Neural progenitor cell (in vitro differentiated cells): ENCODE measurements at places on chromosomes 7 and 10. TPM values are rescaled to one million over a fixed set of nuclear protein-coding genes. Genes with fewer than 3 reads are reported as not detected.

DNA sequence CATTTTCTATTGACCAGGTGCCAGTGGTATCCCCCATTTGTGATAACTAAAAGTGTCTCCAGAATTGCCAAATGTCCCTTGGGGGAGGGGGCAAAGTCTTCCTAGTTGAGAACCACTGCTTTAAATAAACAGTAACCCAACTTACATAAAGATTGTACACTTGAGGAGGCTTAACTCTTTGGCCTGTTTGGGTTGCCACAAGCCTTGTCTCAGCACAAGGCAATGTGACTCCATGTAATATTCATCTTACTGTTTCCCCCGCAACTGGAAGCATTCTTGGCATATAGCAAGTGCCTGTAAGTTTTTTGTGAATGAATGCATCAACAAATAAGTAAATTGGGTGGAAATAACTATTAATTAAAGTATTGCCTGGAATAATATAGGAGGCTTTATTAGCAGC, 108.3 kb downstream of the ANK3 start:
- no peak overlapping the region for H3K4me3 ChIP-seq
- H3K4me1 ChIP-seq, result peaks cover 13% of the 10 kb centered on the region
- H3K27me3 ChIP-seq, result no peaks in the 10 kb centered on the region
- DNase-seq, result no peak
- no peak overlapping the region for H3K27ac ChIP-seq
- H3K36me3 ChIP-seq, result no peaks in the 10 kb centered on the region

The PIK3AP1 gene
- total RNA-seq, result 1.7 and 3.8 TPM in 2 replicates

The AP4M1 gene
- total RNA-seq, result 15.3 and 15.4 TPM in 2 replicates

The EFCAB10 gene
- 1.1 and 5.0 TPM in 2 replicates for total RNA-seq

DNA sequence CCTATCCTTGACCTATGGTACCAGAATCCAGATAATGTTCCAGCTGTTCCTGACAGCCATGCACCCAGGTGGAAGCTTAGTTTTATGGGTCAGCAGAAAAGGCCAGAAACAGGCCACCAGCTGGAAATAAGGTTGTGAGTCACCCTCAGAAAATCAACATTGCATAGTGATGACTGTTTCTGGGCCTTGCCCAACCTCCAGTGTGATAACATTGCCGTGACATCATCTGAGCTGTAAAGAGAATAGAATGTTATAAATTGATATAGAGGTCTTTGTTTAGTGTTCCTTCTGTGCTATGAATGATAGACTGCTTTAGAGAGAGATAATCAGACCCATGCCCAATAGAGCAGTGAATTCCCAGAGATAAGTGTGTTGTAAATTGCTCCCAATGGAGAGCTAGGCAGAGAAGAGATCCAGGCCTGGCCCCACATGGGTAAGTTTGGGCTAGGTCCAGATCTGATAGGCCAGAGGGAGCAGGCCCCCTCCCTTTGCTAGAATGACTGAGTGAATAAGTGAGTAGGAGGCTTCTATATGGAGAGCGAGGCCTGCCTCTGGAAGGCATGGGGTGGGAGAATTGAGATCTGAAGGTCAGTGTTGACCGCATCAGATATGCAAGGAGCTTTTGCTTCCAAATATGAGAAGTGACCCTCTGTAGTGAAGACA, 14.2 kb upstream of the HPS1 start:
- H3K4me1 ChIP-seq, result peaks cover 22% of the 10 kb centered on the region
- no peak overlapping the region for H3K27ac ChIP-seq
- H3K36me3 ChIP-seq, result no peaks in the 10 kb centered on the region

GRCh38 chr10:100715101-100715444, 30.3 kb upstream of the PAX2 start:
- peaks cover 100% of the 10 kb centered on the region for H3K27me3 ChIP-seq
- no peak for DNase-seq
- no peak overlapping the region for H3K27ac ChIP-seq
- no peaks in the 10 kb centered on the region for H3K36me3 ChIP-seq
- H3K4me3 ChIP-seq, result peak overlapping the region; percentile 48

The CYP26C1 gene
- total RNA-seq, result 0.04 and 0.22 TPM in 2 replicates

GRCh38 chr7:91847876-91848588, 32.5 kb downstream of the MTERF1 start:
- H3K4me1 ChIP-seq, result peaks cover 25% of the 10 kb centered on the region
- peak overlapping the region; percentile 18 for H3K4me3 ChIP-seq
- H3K36me3 ChIP-seq, result no peaks in the 10 kb centered on the region
- H3K27me3 ChIP-seq, result no peaks in the 10 kb centered on the region

DNA sequence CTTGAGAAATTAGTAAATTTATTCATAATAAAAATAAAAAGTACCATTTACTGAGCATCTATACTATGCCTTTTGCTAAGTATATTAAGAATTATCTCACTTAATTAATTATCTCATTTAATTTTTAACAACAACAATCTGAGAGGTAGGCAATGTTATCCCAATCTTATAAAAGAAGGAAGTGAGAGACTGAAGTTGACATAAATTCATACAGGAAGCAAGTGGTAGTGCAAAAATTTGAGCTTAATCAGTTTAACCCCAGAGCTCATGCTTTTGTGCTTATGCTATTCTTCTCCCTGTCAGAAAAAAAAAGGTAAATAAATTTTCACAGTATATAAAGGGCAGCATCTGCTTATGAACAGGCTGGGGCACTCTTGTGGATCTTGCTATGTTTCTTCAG, 2.7 kb upstream of the LIPF start:
- H3K36me3 ChIP-seq, result no peaks in the 10 kb centered on the region
- no peak for DNase-seq
- H3K27me3 ChIP-seq, result no peaks in the 10 kb centered on the region
- no peak overlapping the region for H3K4me3 ChIP-seq
- no peaks in the 10 kb centered on the region for H3K4me1 ChIP-seq

The CHAT gene
- total RNA-seq, result not detected in 2 replicates

The LRGUK gene
- total RNA-seq, result 1.1 and 1.4 TPM in 2 replicates

- H3K4me1 ChIP-seq, result peaks cover 26% of the 10 kb centered on the region
- DNase-seq, result no peak
- no peaks in the 10 kb centered on the region for H3K36me3 ChIP-seq
- H3K4me3 ChIP-seq, result no peak overlapping the region
These were observed 5.1 kb downstream of the GNA12 start for GRCh38 chr7:2838873-2839578.

GRCh38 chr7:31091924-31092434, 39.9 kb downstream of the ADCYAP1R1 start:
- H3K4me1 ChIP-seq, result peaks cover 10% of the 10 kb centered on the region
- peaks cover 4% of the 10 kb centered on the region for H3K27me3 ChIP-seq
- no peak overlapping the region for H3K4me3 ChIP-seq
- H3K36me3 ChIP-seq, result no peaks in the 10 kb centered on the region

DNA sequence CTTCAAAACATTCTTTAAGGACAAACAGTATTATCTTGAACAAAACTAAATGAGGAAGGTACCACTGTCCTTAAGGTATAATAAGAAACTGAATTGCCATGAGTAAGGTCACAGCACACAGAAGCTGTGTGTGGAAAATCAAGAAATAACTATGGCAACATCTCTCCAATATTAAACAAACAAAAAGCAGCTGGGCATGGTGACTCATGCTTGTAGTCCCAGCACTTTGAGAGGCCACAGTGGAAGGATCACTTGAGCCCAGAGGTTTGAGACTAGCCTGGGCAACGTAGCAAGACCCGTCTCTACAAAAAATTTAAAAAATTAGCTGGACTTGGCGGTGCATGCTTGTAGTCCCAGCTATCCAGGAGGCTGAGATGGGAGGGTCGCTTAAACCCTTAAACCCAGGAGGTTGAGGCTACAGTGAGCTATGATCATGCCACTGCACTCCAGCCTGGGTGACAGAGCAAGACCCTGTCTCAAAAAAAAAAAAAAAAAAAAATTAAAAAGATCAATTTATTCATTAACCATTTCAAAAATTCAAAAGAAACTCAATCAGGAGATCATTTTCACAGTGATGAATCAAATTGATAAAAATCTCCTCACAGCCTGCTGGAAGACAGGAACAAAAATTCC, 195.4 kb downstream of the SKIDA1 start:
- no peaks in the 10 kb centered on the region for H3K27me3 ChIP-seq
- no peak overlapping the region for H3K4me3 ChIP-seq
- no peaks in the 10 kb centered on the region for H3K36me3 ChIP-seq

DNA sequence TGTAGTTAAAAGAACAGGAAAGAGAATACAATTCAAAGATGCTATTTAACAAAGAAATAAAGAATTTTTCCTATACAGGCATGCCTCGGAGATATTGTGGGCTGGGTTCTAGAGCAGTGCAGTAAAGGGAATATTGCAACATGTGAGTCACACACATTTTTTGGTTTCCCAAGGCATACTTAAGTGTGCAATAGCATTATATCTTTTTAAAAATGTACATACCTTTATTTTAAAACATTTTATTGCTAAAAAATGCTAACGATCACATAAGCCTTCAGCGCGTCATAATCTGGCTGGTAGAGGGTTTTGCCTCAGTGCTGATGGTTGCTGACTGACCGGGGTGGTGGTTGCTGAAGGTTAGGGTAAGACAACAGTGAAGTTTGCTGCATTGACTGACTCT, 54.4 kb downstream of the ESYT2 start:
- H3K27ac ChIP-seq, result no peak overlapping the region
- peaks cover 4% of the 10 kb centered on the region for H3K36me3 ChIP-seq
- no peak for DNase-seq
- H3K4me1 ChIP-seq, result no peaks in the 10 kb centered on the region
- H3K4me3 ChIP-seq, result no peak overlapping the region

GRCh38 chr7:52635021-52635420, 400.4 kb upstream of the POM121L12 start:
- H3K27ac ChIP-seq, result no peak overlapping the region
- no peak overlapping the region for H3K4me3 ChIP-seq
- H3K27me3 ChIP-seq, result no peaks in the 10 kb centered on the region
- H3K36me3 ChIP-seq, result no peaks in the 10 kb centered on the region

- no peak for DNase-seq
- no peaks in the 10 kb centered on the region for H3K27me3 ChIP-seq
- no peak overlapping the region for H3K4me3 ChIP-seq
These were observed 36.8 kb downstream of the AFAP1L2 start for GRCh38 chr10:114367351-114368056.

The LRRC61 gene
- total RNA-seq, result 2.0 and 14.3 TPM in 2 replicates

The ZPBP gene
- not detected in 2 replicates for total RNA-seq

DNA sequence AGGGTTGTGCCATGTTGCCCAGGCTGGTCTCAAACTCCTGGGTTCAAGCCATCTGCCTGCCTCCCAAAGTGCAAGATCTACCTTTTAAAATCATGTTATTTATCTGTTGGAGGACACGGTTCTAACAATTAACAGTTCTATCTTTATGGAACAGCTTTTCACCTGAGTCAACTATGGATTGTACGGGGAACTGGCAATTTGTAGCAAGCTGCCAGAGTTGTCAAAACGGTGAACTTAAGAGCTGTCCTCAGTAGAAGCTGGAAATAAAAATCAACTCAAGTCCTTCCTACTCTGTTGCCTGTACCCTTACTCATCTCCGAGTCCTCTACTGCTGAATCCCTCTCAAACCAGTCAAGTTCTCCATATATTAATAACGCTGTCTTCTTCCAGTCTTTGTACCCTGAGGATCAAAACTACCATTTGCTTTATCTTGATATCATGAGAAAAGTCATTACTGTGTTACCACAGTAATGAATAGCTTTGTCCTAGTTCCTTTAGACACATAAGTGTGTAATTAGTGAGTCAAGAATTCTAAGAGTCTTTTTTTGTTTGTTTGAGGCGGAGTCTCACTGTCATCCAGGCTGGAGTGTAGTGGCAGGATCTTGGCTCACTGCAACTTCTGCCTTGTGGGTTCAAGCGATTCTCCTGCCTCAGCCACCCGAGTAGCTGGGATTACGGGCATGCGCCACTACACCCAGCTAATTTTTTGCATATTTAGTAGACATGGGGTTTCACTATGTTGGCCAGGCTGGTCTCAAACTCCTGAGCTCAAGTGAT, 28.2 kb downstream of the HBP1 start:
- no peak overlapping the region for H3K27ac ChIP-seq
- no peak overlapping the region for H3K4me3 ChIP-seq
- no peak for DNase-seq
- no peaks in the 10 kb centered on the region for H3K27me3 ChIP-seq
- no peaks in the 10 kb centered on the region for H3K4me1 ChIP-seq

GRCh38 chr10:11191190-11191589, 173.5 kb downstream of the CELF2 start:
- no peaks in the 10 kb centered on the region for H3K27me3 ChIP-seq
- H3K36me3 ChIP-seq, result no peaks in the 10 kb centered on the region
- no peak overlapping the region for H3K4me3 ChIP-seq
- H3K27ac ChIP-seq, result no peak overlapping the region

The PON1 gene
- 1.7 and 1.8 TPM in 2 replicates for total RNA-seq

- no peak overlapping the region for H3K27ac ChIP-seq
- no peaks in the 10 kb centered on the region for H3K4me1 ChIP-seq
- no peak for DNase-seq
- no peaks in the 10 kb centered on the region for H3K36me3 ChIP-seq
- no peaks in the 10 kb centered on the region for H3K27me3 ChIP-seq
- no peak overlapping the region for H3K4me3 ChIP-seq
These were observed 97.0 kb downstream of the PCLO start for GRCh38 chr7:83065714-83066113.

The SLC29A4 gene
- 7.3 and 20.8 TPM in 2 replicates for total RNA-seq

DNA sequence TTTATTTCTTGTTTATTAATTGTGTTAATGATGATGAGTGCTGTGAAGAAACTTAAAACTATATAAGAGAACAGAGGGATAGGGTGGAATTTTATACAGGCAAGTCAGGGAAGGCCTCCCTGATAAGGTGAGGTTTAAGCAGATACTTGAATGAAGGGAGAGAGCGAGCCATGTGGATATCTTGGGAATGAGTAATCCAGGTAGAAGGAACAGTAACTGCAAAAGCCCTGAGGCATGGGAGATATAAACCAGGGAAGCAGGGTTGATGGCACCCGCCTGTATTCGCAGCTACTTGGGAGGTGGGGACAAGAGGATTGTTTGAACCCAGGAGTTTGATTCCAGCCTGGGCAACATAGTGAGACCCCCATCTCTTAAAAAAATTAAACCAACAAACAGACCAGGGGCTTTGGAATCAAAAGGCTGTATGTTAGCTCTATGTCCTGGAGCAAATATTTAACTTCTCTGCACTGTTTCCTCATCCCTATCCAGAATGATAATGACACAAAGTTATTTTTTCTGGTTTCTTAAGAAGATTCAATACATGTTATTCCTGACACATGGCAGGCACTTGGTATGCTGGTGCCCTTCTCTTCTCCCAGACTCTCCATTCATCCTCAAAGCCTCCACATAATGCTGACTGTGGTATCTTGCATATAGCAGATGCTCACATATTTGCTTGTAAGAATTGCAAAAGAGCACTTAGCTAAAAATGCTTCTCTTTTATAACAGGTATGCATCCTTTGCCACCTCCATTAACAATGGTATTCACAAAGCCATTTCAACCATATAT, 169.3 kb downstream of the CHN2 start:
- H3K36me3 ChIP-seq, result no peaks in the 10 kb centered on the region
- peaks cover 6% of the 10 kb centered on the region for H3K4me1 ChIP-seq
- H3K27ac ChIP-seq, result no peak overlapping the region
- no peaks in the 10 kb centered on the region for H3K27me3 ChIP-seq
- no peak overlapping the region for H3K4me3 ChIP-seq
- no peak for DNase-seq
